ENCODE measurements at places on chromosomes 7 and 10.

DNA sequence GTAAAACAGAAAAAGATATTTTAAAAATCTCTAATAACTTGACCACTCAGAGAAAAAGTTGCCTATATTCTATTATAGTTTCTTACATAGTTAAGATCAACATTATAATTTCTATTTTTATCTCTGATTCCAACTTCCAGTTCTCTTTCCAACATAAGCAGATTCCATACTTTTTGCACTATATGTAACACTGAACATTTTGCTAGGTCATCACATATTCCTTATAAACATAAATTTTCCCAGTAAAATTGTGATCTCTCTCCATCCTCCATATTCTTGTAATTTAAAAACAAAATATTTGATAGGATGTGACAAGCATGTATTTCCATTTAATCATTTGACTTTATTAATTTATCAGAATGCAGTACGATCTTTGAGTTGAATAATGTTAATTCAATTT lies 170.4 kb upstream of the THSD7A start:
- no peak for DNase-seq

GRCh38 chr10:130044067-130045061 lies 66.3 kb downstream of the C10orf143 start:
- no peak for DNase-seq

- no peak for DNase-seq
Observed at GRCh38 chr10:3811291-3811870, 26.4 kb upstream of the KLF6 start.

- DNase-seq = no peak
Observed at GRCh38 chr7:63067897-63068585, 930.6 kb upstream of the ZNF722 start.

GRCh38 chr7:150665089-150665748 lies 20.3 kb upstream of the GIMAP2 start:
- DNase-seq = no peak
